ENCODE measurements at places on chromosomes 2 and 18. TPM values are rescaled to one million over a fixed set of nuclear protein-coding genes. Genes with fewer than 3 reads are reported as not detected.
A peak's percentile ranks its signal among the peaks of the same experiment; 100 is the strongest.

- no peak for DNase-seq
- no peaks in the 10 kb centered on the region for H3K36me3 ChIP-seq
- H3K4me1 ChIP-seq = no peaks in the 10 kb centered on the region
- no peaks in the 10 kb centered on the region for H3K27me3 ChIP-seq
- H3K4me3 ChIP-seq = no peak overlapping the region
Measured at GRCh38 chr2:64260093-64260803, 116.0 kb upstream of the PELI1 start.

GRCh38 chr2:235086481-235087184 lies 134.8 kb downstream of the SH3BP4 start:
- no peak for DNase-seq
- no peaks in the 10 kb centered on the region for H3K4me1 ChIP-seq
- no peaks in the 10 kb centered on the region for H3K36me3 ChIP-seq
- no peaks in the 10 kb centered on the region for H3K27me3 ChIP-seq

DNA sequence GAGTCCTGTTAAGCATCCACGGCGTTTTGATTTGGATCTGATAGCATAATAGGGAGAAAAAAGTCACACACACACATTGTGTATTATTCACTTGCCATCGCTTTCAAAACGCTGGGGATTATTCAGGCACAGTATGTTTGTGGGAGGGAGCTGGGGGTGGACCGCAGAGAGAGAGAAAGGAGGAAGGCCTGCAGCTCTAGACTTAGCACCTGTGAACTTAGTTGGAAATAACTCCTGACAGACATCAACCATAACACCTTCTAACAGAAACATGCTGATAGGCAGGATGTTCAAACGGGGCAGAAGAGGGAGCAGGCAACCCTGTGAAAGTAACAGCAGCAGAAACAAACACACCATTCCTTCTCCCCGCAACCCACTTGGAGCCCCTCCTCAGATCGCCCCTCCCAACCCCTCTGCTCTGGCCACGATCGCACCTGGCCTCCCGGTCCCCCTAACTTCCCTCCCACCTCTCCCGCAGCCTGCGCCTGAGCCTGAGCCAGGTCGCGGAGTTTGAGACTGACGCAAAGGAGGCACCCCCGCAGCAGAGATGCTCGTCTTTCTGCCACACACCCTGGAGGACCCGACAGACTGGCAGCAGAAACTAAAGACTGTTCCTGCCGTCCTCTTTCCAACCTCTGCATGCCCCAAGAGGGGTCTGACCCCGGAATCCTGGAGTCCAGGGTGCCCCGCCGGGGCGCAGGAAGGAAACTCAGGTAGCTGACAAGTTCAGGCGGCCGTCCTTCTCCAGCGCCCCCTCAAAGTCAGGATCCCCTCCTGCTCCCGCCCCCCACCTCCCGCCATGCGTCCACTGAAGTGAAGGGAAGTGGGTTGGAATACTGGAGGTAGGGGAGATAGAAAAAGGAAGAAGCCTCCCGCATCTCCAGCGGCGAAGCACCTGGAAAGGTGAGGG lies 738 bp downstream of the CHST9 start:
- no peak overlapping the region for H3K27ac ChIP-seq
- peak overlapping the region; percentile 42 for H3K4me3 ChIP-seq
- no peaks in the 10 kb centered on the region for H3K36me3 ChIP-seq
- DNase-seq = no peak

DNA sequence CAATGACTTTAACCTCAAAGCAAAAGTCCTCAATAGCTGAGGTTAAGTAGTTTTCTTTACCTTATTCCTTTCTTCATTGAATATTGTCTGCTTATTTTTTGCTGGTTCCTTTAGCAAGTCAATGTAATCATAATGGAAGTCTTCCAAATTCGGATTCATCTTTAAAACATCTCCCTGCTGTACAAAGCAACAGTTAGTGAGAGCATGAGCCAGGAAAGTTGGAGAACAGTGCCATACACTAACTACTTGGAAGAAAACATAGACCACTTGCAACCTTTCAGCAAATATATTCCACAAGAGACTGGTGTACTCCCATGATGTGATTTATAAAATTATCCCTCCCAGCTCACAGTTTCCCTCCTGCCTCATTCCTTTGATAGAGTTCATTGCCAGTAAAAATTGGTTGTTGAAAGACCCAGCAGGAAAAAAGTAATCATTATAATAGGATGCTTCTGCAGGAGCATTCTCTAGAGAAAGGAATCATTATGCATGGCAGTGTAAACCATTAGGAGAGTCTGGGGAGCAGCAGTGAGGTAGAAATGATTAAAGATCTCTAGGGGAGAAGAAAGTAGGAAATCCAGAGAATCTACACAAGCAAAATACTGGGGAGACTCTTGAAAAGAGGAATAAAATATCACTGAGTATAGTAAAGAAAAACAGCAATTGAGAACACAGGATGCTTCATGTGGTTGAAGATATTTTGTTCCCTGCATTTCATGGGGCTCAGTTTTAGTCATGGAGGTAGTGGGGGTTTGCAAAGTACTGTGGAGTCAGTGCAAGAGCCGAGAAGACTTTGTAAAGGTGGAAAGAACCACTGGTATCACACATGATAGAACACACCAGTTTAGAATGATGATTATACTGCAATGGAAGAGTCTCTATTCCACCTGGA lies 38.6 kb upstream of the TTN start:
- no peak overlapping the region for H3K27ac ChIP-seq
- H3K27me3 ChIP-seq = no peaks in the 10 kb centered on the region
- no peak overlapping the region for H3K4me3 ChIP-seq
- no peaks in the 10 kb centered on the region for H3K36me3 ChIP-seq

DYSF gene
- total RNA-seq = 40.0 TPM

WNT10A gene
- not detected for total RNA-seq

DNA sequence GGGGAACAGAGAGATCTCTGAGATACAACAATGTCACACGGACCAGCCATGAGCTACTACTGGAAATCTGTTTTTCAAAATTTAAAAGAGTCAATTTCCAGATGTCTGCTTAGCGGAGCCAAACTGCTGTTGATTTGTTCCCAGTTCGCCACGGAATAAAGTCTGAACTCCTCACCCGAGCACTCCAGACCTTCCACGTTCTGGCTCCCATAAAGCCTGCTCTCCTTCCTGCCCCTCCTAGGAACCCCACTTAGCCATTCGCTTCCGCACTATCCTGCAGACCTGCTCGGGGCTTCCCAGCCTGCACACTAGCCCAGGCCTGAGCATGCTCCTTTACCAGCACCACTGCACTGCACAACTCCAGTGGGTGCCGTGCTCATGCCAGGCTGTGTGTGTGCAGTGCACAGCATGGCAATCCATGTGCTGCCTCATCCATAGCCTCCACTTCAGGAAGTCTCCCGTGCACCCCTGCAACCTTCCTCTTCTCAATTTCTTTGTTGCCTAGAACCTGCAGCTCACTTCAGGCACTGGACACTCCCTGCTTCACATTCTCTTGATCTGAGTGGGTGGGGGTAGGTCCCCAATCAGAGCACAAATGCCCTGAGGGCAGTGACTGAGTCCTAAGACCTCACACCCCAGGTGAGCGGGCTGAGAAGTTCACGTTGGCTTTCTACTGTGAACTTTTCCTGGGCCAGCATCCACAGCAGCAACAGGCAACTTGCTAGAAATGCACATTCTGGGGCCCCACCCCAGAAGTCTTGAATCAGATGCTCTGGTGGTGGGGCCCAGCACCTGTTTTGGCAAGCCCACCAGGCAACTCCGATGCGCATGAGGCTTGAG lies 53.7 kb downstream of the ZBTB7C start:
- H3K4me3 ChIP-seq = no peak overlapping the region
- DNase-seq = no peak
- H3K27ac ChIP-seq = no peak overlapping the region
- H3K36me3 ChIP-seq = no peaks in the 10 kb centered on the region
- no peaks in the 10 kb centered on the region for H3K27me3 ChIP-seq
- H3K4me1 ChIP-seq = no peaks in the 10 kb centered on the region

DNA sequence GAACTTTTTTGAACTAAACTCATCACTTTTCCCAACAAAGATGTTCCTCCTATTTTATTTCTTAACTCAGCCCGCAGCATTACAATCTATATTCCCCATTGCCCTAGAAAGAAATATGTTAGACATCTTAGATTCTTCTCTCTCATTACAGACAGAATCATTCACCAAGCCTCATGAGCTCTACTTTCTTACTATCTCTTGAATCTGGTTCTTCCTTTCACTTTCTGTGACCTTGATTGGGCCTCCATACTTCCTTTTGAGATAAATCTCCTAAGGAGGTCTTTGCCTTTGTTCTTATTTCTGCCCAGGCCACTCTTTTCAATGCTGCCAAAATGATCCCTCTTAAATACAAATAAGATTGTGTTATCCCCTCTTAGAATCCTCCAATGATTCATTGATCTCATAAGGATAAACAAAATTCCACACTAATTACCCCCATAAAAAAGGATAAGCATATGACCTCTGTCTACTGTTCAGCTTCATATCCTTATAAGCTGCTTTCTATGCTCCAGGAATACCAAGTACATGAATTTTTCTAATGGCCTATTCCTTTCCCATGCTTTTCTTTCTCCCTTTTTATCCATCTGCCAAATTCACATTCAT lies 400.0 kb downstream of the ARHGAP15 start:
- DNase-seq = no peak
- H3K27me3 ChIP-seq = no peaks in the 10 kb centered on the region
- H3K4me1 ChIP-seq = no peaks in the 10 kb centered on the region
- H3K27ac ChIP-seq = no peak overlapping the region
- no peaks in the 10 kb centered on the region for H3K36me3 ChIP-seq
- H3K4me3 ChIP-seq = no peak overlapping the region
